ENCODE measurements at places on chromosomes 2 and 18.

- no peak for DNase-seq
Observed at GRCh38 chr2:207884127-207884526, 114.4 kb upstream of the FZD5 start.

DNA sequence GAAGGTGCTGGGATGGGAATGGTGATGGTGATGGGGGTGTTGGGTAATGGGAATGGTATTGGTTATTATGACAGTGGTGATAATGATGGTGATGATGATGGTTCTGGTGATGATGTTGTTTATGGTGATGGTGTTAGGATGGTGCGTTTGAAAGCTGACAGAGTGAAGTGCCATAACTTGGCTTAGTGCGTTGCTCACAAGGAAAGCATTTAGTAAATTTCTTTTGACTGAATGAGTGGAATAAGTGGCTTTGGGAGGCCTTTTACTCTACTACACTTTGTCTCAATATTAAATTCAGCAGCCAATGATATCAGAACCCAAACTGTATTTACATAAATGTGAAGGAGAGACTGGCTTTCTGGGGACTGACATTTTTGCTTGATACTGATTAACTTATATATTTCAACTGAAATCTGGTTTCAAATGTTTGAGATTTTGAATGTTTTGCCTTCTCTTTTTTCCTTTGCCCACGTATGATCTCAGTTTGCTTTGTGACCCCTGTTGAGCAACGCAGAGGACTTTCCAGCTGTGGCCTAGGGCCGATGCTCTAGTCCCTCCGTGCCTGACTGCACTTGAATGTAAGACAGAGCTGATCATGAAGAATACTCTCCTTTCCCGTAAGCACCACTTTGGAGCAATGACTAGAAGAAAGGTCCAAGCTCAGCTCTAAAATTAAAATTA lies 128.5 kb upstream of the SH3BP4 start:
- no peak for DNase-seq

DNA sequence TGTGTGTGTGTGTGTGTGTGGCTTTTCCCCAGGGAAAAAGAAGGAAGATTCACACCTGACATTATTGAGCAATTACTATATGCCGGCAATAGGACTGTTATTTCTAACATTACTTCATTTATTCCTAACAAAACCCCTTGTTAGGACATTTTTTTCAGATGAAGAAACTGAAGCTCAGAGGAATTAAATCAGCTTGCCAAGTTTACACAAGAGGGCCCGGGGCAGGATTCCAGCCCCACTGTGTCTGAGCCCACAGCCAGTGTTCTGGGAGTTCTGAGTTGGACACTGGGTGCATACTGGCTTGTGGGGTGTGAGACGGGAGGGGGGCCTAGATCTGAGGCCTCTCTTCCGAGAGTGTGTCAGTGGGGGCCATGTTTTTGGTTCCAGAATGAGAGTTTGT lies 9.9 kb downstream of the TOGARAM2 start:
- no peak for DNase-seq

GRCh38 chr2:10903861-10904210 lies 7.9 kb upstream of the KCNF1 start:
- DNase-seq: no peak

DNA sequence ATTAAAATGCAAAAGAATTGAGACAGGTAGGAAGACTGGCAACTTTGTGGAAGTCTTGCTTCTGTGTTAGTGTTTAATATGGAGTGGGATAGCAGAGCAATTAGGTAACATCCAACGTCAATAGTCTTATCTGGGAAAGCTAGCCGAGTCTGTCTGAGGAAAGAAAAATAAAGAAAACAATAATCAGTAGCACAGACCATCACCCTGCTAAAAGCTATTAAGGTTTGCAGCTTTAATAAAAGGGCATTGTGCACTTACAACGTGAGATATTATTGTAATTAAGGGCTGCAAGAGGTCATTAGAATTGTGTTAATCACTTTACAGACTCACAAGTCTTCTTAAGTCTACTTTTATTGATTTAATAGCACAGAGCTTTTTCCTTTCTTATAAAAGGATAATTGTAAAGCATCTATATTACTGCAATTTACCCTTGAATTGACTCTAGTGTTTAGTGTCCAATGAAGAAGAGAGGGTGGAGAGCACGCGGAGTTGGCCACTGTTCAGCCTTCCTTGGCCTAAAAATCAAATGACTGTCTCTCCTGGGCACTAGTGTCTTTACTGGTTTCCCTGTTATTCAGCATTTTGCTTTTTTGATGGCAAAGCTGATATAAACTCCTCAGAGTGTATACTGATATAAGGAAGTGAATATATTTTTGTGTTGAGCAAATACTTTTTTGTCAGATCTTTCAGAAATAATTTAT lies 2.0 kb downstream of the CDH7 start:
- no peak for DNase-seq

GRCh38 chr2:177348733-177349693 lies 43.6 kb upstream of the AGPS start:
- DNase-seq: no peak

- no peak for DNase-seq
Observed at GRCh38 chr2:36732673-36733036, 36.1 kb downstream of the VIT start.

- DNase-seq: no peak
Observed at GRCh38 chr2:50694798-50695197, 337.1 kb downstream of the NRXN1 start.

DNA sequence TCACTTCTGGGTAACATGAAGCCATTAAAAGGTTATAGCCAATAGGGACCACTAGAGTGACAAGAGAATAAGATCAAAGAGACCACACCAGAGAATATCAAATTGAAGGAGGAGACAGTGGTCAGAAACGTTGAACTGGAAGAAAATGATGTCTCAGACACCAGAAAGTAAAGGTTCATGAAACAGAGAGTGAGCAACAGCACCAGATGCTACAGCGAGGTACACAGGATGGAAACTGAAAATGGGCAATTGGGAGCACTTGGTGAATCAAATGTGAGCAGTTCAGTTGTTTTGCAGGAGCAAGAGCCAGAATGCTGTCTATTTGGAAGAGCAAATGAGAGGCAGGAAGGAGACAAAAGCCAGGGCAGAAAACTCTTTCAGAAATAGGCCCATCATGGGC lies 162.6 kb downstream of the SS18 start:
- DNase-seq: no peak

DNA sequence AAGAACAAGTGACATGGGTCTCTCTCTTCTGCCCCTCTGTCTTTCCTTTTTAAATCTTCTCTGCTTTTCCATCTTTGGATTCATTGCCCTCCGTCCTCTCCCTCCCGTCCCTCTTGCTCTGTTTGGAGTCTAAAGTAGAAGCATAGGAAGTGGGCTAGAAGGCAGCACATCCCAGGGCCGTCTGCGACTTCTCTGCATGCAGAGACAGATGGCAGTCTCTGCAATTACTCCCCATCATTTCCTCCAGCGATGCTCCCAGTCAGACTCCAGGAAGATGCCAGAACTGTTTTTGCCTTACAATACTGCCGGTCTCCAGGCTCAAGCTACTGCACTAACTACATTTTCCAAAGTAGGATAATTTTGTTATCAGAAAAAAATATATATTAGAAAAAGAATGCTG lies 35.2 kb upstream of the LPIN2 start:
- no peak for DNase-seq

DNA sequence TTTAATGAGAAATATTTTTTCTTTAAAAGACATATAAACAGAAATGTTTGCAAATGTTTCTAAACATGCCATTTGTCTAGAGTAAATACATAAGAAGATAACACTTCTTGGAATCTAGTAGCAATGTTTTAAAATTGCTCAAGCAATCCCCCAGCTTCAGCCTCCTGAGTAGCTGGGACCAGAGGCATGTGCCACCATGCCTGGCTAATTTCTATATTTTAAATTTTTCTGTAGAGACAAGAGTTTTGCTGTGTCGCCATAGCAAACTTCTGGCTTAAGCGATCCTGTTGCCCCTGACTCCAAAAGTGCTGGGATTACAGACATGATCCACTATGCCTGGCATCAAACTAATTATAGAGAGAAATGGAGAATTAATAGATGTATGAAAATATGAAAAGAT lies 14.6 kb upstream of the MBD2 start:
- DNase-seq: no peak

DNA sequence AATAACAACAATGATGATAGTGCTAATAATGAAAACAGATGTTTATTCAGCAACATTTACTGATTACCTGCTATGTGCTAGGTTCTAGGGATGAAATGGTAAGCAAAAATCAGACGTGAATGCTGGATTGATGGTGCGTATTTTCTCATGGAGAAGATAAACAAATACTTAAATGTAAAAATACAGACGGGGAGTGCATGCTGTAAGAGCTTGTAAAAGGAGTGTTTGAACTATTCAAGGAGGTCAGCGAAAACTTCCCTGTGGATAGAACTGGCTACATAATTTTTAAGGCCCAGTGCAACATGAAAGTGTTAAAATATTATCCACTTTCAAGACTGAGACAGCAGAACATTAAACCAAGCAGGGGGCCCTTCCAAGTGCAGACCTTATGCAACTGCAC lies 22.1 kb downstream of the MTX2 start:
- DNase-seq: no peak

DNA sequence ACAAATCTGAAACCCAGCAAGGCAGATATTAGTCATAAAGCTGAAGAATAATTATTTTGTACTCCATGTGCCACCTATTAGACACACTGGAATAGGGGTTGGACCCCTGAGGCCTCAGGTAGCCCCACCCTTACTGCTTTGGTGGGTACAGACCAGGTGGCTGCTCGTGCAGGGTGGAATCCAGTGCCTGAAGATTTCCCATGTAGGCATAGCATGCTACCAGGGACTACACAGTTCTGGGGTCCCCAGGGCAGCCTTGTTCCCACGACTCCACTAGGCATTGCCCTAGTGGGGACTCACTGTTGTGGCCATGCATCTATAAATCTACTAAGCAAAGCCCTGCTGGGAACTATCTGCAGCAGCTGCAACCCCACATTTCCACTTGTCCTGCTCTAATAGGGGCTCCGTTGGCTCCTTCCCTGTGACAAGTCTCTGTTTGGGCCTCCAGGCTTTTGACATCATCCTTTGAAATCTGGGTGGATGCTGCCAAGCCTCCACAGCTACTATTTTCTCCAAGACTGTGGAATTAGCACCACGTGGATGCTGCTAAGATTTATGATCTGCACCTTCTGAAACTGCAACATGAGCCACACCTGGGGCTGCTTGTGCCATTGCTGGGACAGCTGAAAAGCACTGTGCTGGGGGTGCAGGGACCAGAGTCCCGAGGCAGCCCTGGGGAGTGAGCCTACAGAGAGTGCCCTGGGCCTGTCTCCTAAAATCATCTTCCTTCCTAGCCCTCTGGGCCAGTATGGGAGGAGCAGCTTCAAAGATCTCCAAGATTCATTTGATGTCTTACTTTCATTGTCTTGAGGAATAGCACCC lies 303.8 kb downstream of the FSIP2 start:
- no peak for DNase-seq

DNA sequence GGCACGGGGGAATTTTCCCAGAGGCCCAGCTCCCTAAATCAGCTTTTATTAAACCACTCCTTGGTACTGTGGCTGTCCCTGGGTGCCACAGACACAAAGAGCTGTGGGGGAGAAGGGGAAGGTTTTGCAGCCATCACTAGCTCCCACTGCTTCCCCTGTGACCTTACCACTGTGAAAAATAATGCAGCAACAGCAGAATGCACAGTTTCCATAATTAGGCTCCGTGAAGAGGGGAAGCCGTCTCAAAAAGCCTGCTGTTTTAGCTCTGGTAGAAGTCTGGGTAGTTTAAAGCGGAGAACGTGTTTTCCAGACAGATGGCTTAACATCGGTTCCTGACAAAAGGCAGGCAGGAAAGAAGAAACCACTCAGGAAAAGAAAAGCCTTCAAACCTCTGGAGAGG lies 27.5 kb upstream of the CAB39 start:
- no peak for DNase-seq

DNA sequence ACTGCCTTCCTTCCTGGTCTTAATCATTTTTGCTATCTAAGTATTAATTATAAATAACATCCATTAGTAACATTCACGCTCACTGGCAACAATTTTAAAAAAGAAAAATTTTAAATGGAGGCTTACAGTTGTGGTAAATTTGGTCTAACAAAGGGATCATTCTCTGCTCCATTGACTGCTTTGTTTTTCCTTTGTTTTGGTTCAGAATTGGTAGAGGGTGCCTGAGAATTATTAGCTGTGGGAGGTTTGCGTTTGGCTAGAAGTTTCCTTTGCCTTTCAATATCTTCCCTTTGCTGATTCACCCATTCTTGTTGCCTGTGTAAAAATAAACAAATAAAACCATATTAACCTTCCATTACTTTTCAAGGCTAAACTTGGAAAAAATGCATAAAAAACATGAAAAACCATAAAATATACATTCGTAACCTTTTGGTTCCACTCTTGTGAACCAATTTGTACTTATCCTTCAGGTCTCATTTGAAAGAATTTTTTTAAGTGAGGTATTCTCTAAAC lies 114.6 kb downstream of the TLK1 start:
- no peak for DNase-seq

DNA sequence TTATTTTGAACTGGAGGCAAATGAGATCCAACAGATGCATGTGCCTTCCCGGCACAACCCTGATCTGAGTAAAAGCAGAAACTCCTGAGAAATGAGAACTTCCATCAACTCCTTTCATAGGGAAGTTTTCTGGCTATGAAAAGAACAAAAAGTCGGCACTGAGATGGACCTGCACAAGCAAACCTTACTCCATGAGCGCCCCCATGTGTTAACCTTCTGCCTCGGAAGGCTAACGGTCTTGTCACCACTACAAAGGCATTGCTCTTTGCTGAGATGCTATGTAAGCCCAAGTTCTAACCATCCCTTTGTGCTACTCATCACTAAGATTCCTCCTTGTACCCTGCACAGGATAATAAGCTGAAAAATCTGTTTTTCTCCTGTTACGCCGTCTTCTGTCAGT lies 57.3 kb upstream of the SULT1C3 start:
- DNase-seq: no peak

DNA sequence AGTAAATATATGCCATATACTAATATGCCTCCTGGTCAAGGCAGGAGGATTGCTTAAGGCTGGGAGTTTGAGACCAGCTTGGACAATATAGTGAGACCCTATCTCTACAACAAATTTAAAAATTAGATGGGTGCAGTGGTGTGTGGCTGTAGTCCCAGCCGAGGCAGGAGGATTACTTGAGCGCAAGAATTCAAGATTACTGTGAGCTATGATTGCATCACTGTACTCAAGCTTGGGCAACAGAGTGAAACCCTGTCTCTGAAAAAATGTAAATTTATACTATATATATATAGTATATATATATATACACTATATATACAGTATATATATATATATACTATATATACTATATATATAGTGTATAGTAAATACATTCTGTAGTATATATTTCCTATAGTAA lies 30.0 kb upstream of the NPC1 start:
- DNase-seq: no peak

DNA sequence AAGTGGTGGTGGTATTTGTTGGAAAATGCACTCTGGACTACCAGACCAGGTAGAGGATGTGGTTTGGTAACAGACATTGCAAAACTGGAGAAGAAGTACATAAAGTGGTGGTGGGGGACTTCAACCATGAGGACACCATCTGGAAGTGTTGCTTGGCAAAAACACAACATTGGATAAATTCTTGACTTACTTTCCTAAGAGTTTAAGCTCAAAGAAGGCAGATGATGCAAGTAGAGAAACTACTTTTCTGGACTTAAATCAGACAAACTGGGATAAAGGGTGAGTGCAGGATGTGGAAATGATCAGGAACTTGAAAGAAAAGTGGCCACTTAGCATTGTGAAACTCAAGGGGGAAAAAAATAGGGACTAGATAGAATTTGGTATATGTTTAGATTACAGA lies 487.4 kb downstream of the ZEB2 start:
- DNase-seq: no peak

GRCh38 chr2:210475706-210476105 lies 853 bp downstream of the LANCL1 start:
- DNase-seq: no peak

- DNase-seq: no peak
Observed at GRCh38 chr2:60525899-60526298, 27.6 kb downstream of the BCL11A start.

All from GM19239 (cell line).